ENCODE measurements at places on chromosomes 12 and 14. TPM values are rescaled to one million over a fixed set of nuclear protein-coding genes. Genes with fewer than 3 reads are reported as not detected.
A peak's percentile ranks its signal among the peaks of the same experiment; 100 is the strongest.

DNA sequence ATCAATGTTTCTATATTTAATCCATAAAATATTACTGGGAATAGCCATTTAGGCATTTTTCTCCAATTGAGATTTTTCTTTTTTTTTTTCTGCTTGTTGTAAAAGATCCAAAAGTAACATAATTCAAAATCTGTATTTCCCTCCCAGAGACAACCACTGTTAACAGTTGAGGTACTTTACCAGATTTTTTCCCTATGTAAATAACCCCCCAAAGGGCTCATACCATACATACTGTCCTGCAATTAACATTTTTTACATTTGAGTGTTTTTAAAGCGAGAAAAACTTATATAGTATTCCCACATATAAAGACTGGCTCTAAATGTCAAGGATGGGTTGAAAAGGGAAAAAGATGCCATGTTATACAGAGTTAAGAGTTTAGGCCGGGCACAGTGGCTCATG, 18.1 kb downstream of the PPP1R12A start:
- no peak for ATAC-seq

DNA sequence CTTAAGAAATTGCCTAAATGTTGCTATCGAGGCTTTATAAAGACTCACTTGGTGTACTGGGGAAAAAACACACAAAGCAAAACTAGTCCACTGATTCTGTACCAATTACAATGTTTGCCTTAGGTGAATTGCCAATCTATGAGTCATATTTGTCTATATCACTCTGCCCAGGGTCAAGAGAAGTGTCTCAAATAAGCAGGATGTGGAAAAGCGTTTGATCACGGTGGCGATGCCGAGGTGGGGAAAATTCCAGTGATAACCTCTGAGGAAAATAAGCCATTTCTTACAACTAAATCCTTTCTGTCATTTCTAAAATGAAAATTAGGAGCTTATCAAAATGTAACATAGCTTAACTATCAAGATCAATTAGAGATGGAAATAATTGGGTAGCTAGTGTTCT, 148.6 kb upstream of the DIO3 start:
- ATAC-seq = no peak

GRCh38 chr12:68482660-68483059, 128.0 kb upstream of the RAP1B start:
- ATAC-seq = peak; percentile 49

- peak; percentile 57 for ATAC-seq
Observed at GRCh38 chr12:32476446-32476845, 77.1 kb downstream of the FGD4 start.

- ATAC-seq = no peak
Observed at GRCh38 chr12:14701809-14702568, 5.6 kb upstream of the GUCY2C start.

GRCh38 chr12:3216097-3216496, 138.9 kb downstream of the TSPAN9 start:
- ATAC-seq = no peak

Gene RNASE2
- total RNA-seq = not detected

- ATAC-seq = no peak
Observed at GRCh38 chr12:26205941-26206340, 10.6 kb downstream of the SSPN start.

Gene TBX3
- total RNA-seq = 2.4 TPM

All from esophagus mucosa (tissue), 1 donor.